ENCODE measurements at places on chromosomes 12 and 14.

- no peak for DNase-seq
These were observed 38.2 kb upstream of the OAS1 start for GRCh38 chr12:112868459-112869041.

DNA sequence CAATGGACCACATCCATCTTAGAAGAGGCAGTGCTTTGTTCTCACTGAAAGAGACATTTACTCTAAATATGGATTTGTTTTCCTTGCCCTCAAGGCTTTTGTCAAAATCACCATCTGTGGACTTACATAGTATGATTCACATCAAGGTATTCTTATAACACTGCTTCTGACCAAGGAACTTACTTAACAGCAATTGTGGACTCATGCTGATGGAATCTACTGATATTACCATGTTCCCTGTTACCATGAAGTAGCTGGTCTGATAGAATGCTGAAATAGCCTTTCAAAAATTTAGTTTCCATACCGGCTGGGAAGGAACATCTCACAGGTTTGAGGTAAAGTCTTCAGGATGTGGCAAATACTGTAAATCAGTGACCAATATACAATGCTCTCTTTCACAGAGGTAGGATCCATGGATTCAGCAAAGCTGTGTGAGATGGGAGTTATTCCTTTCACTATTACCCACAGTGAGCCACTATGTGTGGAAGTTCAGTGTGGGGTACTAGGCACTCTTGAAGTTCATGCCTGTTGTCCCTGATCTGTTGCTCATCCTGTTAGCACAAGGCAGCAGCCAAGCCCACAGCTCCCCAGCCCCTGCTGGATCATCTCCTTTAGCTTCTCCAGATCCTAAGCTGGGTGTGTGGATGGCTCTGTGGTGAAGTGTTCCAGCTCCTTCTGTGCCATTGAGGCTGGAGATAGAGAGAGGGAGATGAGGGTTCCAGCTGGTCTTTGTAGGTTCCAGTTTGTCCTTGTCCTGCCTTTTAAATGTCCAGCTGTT lies 126.4 kb downstream of the ATP23 start:
- no peak for DNase-seq

GRCh38 chr12:76260390-76260748 lies 87.8 kb downstream of the BBS10 start:
- DNase-seq, result no peak

- DNase-seq, result no peak
These were observed 7.3 kb downstream of the GPR68 start for GRCh38 chr14:91237219-91237618.

DNA sequence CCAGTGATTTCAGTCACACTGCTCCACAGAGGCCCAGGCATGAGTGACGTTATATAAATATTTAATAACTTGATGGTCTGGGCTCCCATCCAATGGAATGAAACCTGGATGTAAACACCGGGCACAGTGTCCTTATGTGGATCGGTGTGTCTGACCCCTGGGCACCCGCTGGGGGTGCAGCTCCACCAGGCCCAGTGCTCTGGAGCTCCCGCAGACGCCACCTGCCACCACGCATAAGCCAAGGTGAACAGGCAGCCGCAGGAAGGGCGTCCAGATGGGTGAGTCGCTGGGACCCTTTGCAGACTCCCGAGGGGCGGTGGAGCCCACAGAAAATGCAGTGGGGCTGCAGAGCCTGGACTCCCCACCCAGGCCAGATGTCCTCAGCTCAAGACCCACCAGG lies 121.6 kb downstream of the SCARB1 start:
- no peak for DNase-seq

DNA sequence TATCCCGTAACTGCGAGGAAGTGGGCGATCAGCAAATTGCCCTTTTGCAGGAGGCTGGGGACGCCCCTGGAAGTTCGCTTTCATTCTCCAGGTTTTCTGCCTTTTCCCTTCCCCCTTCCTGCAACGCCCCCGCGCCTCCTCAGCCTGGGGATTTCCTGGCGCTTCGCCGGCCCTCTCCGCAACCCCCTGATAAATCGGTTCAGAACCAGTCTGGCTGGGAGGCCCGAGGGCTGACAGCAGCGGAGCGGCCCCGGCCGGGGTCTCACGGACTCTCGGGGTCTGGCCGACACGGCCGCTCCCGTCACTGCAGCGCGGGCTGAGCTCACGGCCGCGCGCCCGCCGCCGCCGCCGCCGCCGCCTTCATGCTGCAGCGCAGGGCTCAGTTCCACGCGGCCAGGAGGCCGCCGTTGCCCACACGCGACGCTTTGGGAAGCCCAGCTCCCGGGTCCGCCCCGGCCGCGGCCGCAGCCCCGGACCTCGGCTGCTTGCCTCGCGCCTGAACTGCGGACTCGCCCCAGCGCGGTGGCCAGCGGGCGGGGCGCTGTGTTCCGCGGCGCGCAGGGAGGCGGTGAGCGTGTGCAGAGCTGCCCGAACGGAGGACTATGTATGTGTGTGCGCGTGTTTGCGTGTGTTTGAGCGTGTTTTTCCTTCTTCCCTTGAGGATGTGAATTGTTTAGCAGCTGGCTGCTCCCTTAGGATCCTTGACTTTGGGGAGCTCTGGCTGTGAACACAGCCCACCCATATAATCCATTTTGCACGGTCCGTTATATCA lies at the start of gene LRFN5:
Gene LRFN5 (plus strand): TSS at position 345 of the 772 bp plus-strand sequence.
- no peak for DNase-seq

GRCh38 chr12:27207615-27208413 lies 36.3 kb upstream of the STK38L start:
- no peak for DNase-seq

GRCh38 chr14:73924337-73924736 lies 25.6 kb downstream of the FAM161B start:
- no peak for DNase-seq

- no peak for DNase-seq
These were observed 18.9 kb upstream of the CRACR2A start for GRCh38 chr12:3771853-3772252.

GRCh38 chr12:104248444-104248843 lies 32.9 kb downstream of the TXNRD1 start:
- DNase-seq, result no peak

GRCh38 chr14:100822013-100822412 lies 3.9 kb upstream of the MEG3 start:
- DNase-seq, result no peak

GRCh38 chr12:33047666-33048065 lies 151.1 kb upstream of the PKP2 start:
- DNase-seq, result no peak

DNA sequence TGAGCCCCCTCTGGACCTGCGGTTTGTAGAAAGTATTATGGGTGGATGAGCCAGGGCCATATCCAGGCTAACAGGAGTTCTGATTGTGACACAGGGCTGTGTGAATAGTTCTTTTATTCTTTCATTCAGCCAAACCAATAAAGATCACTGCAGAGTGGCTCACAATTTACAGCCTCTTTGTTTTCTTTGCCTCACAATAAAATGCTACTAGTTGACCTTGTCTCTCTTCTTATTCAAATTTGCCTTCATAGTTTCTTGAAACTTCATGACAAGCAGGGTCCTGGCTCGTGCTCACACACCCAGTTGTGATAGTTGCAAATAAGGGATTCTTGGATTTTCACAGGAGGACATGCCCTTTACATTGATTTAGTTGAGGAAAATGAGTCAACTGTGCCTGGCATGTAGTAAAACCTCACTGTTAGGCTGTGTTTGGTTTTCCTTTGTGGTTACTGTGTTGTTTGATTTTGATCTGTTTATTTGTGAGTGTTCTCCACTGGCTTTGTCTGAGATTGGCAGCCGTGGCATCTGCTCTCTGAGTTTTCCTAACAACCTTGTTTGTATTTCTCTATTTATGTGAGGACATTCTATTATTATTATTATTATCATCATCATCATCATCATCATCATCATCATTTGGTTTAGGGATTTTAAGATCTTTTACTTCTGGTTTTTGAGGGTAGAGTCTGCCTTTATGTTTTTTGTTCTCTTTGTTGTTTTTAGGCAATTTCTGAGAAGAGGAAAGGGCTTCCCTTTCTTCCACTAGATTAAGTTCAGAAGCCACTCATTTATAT lies 2.7 kb upstream of the KRT6B start:
- DNase-seq, result no peak

Measured in activated CD8-positive, alpha-beta memory T cell treated with anti-CD3 and anti-CD28 coated beads, Interleukin-2, amount 50 U/mL, for 4 hours (primary cell).